ENCODE measurements at places on chromosomes 6 and 20.

DNA sequence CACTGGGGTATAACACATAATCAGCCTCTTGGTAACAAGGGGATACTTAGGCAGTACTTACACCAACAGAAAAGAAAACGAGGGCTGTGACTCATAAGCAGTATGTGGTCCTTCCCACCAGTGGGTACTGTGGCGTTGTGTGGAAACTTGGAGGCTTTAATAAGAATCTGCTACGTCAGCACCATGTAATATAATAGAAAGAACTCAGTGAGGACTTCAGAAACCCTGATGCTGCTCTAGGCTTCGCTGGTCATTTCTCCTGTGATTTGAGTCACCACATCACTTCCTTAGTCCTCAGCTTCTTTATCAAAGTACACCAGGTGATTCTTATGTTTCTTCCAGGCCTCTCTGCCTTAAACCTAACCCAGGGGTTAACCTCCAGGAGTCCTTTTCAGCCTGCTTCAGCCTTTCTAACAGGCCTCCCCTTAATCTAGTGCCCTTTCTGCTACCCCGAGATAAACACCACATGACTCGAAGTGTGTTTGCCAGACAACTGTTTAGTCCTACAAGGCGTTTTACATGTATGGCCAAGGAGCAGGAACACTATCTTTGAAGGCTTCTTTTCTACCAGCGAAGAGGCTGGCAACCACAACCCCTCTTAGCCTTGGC is 68.5 kb downstream of the FYN start:
- peak; percentile 78 for DNase-seq

DNA sequence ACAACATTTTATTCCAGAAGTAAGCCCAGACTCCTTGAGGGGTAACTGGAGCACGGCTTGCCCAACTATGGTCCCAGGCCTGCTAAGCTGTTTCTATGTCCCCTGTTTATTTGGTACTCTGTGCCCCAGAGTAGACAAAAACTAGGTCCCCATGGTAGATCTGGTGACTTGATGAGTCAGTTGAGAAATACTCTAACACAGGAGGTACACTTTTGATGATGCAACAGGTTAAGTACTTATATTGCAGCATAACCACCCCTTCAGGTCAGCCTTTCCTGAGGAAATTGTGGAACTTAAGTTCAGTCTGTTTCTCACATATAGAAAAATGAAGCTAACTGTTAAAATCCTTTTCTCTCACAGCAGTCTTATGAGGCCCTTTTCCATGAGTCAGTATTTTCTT is 19.6 kb downstream of the TTPAL start:
- peak; percentile 94 for DNase-seq

GRCh38 chr20:56579301-56579710 is 46.3 kb downstream of the FAM209B start:
- no peak for DNase-seq

- DNase-seq = peak; percentile 54
Measured at GRCh38 chr20:31473331-31474096, 1.4 kb downstream of the DEFB124 start.

- no peak for DNase-seq
Measured at GRCh38 chr6:139257821-139258398, 33.9 kb downstream of the TXLNB start.

Measured in fibroblast of mammary gland (primary cell).